ENCODE measurements at places on chromosomes 7 and 10.

- DNase-seq: no peak
Measured at GRCh38 chr7:24734306-24734705, 23.0 kb downstream of the GSDME start.

GRCh38 chr7:108380517-108380916 lies 75.7 kb downstream of the NRCAM start:
- DNase-seq: no peak

DNA sequence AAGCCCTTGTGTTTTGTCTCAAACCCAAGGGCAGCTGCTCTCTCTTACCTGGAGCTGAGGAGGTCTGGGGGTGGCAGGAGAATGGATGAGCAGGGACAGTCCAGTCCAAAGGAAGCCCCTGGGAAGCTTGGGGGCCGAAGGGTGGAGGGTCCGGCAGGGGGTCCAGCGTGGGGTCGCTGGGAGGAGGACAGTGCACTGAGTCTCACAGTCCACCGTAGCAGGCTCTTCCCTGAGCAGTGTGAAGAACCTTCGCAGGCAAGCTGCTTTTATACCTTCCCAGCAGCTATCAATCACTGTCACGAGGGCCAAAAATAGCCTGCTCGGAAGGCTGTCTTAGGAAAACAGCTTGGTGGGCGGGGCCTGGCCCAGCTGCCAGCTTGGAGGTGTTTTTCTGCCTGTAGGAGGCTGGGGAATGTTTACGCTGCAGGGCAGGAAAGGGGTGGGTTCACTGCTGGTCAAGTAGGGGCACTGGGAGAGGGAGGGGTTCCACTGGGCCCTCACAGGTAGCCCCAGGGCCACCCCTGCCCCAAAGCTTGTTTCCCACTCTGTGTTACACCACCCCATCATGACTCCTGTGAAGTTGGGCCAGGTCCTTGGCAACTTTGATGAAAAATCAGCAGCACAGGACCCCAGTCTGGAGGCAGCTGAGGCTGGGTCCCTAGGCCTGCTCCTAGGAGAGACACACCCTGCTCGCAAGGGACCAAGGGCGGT lies at the start of gene DEPP1:
Gene DEPP1, minus strand, starts transcription at position 240 of the 711 bp plus-strand sequence. CDS start 779 bp downstream, outside the sequence.
- DNase-seq: no peak

DNA sequence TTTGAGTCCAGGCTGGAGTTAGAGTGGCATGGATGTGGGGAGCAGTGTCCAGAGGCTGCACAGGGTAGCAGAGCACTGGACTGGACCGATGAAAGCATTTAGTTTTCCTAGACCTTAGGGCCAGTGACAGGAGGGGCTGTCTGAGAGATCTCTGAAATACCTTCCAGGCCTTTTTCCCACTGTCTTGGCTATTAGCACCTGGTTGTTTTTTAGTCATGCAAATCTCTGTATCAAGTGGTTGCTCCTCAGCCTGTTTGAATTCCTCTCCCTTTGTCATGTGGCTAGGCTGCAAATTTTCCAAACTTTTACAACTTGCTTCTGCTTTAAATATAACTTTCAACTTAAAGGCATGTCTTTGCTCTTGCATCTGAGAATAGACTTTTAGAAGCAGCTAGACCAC lies 504.3 kb upstream of the VSTM2A start:
- DNase-seq: no peak

DNA sequence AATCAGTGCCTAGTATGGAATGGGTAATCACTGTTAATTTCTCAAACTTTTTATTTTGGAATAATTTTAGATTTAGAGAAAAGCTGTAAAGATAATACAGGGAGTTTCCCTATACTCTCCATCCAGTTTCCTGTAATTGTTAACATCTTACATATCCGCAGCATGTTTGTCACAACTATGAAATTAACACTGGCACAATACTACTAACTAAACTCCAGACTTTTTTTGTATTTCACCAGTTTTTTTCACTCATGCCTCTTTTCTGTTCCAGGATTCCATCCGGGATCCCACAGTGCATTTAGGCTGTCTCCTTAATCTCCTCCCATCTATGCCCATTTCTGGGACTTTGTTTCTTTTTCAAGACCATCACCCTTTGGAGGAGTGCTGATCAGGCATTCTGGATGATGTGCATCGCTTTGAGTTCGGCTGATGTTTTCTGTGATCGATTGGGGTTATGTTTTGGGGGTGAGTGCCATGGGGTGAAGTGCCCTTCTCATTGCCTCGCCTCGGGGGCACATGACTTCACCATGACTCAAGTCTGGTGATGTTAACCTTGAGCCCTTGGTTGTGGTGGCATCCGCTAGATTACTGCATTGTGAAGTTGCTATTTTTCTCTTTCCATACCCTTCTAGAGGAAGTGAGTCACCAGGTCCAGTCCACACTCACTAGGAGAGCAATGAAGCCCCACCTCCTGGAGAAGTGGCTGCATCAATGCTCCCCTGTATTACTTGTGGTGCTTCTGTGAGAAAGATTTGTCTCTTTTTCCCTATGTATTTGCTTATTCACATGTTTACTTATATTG lies 43.9 kb upstream of the GRB10 start:
- DNase-seq: no peak

GRCh38 chr10:17662193-17663138 lies 18.5 kb downstream of the STAM start:
- no peak for DNase-seq

DNA sequence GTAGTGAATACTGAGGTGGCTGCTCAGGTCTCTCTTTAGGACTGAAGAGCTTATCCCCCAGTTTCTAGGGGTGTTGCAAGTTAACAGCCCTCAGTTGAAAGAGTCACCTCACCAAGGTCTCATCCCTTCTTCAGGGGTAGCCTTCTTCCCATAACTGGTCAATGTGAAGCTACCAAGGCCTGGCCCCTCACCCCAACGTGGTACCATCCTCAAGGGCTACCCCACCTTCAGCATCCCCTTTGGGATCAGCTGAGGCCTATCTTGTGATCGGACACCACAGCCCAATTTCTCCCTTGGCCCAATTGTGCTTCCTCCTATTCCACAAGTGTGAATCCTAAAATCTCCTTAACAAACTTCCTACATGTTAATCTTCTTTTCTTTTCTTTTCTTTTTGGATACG lies 289.5 kb upstream of the MKLN1 start:
- peak; percentile 48 for DNase-seq

- no peak for DNase-seq
Measured at GRCh38 chr7:77837966-77838365, 39.4 kb downstream of the PHTF2 start.

- DNase-seq: no peak
Measured at GRCh38 chr10:110279407-110279986, 25.2 kb downstream of the SMNDC1 start.

DNA sequence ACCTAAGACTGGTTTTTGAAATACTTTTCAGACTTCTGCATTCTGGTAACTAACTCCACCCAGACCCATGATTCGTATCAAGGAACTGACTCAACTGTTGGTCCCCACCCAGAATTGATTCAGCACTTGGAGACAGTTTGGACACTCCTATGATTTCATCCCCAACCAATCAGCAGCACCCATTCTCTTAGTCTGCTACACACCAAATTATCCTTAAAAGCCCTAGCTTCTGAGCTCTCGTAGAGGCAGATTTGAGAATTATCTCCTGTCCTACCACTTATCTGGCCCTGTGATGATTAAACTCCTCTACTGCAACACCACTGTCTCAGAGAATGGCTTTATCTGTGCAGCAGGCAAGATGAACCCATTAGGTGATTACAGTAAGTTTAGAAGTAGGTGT lies 7.7 kb upstream of the GSTO1 start:
- no peak for DNase-seq

DNA sequence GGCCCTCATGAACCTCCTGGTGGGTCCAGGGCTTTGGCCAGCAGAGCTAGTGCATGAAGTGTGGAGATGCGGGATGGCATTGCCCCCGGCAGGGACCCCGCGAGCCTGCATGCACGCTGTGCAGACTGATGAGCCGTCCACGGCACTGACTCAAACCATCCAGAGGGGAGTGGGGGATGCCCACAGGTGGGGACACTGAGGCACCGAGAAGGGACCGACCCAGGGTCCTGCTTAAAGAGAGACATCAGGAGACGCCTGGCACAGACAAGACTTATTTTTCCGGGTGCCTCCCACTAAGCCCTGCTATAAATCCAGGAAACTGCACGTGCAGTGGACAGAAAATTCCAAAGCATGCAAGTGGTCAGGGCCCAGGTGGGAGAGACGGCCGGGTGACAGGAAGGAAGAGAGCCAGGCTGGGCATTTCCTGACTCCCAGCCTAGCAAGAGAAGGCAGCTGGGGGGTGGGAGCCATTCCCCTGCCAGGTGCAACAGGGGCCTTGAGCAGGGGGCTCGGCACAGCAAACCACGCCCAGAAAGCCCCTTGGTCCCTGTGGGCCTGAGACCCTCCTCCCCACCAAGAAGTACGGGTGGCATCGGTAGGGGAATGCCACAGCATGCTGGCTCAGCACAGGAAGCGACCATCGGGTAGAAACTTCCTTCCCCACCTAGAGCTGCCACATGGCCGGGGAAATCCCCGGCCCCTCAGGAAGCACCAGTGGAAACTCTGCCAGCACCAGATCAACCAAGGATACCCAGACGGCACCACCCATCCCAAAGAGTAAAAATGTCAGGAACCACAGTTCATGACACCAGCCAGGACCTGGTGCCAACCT lies 91.5 kb downstream of the FOXL3 start:
- DNase-seq: no peak

DNA sequence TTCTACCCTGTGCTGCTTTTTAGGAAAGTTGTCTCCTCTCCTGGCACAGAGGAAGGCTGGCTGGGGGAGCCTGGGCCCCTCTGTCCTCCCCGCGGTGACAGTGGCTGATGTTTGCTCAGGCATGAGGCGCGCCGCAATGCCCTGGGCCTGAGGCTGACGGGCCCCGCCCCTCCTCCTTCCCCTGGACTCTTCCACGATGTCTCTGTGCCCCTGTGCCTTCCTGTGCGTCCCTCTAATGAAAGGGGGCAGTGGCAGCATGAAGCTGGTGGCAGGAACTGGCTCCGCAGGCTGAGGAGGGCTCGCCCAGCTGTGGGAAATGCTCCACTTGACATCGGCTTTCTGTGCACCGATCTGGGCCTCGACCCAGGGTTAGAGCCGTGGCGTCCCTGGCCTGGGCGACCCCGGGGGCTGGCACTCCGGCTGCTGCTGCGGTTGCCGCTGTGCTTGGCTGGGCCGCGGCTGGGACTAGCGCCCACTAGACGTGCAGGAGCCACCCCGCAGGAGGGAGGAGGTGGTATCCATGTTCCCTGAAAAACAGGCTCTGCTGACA lies 67.9 kb downstream of the ZNF680 start:
- no peak for DNase-seq

DNA sequence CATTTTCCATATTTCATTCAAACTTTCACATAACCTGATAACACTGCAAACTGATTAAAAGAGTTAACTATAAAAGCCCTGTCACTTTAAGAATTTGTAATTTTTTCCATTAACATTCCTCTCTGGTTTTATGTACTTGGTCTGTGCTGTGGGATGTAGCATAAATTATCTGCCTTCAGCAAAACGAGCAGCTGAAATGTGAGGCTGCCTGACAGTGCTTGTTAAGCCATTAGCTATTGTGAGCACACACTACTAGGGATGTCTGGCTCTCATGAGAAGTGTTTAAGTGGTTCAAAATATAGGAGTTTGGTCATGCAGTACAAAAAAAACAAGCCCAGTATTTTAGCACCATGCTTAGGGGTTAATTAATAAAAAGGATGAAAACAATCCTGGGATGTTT lies 63.0 kb downstream of the HOXA1 start:
- DNase-seq: no peak

DNA sequence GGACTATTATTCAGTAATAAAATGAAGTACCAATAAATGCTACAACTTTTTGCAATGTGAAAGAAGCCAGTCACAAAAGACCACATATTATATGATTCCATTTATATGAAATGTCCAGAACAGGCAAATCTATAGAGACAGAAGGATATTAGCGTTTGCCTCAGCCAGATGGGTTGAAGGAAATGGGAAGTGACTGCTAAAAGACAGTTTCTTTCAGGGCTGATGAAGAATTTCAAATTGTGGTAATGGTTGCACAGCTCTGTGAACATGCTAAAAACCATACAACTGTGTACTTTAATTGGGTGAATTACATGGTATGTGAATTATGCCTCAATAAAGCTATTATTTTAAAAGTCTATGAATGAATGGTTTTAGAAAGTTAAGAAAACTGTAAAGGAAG lies 23.9 kb upstream of the REEP3 start:
- no peak for DNase-seq
